ENCODE measurements at places on chromosomes 13 and 19.

GRCh38 chr13:41937388-41937787 is 23.5 kb downstream of the VWA8 start:
- DNase-seq = no peak

DNA sequence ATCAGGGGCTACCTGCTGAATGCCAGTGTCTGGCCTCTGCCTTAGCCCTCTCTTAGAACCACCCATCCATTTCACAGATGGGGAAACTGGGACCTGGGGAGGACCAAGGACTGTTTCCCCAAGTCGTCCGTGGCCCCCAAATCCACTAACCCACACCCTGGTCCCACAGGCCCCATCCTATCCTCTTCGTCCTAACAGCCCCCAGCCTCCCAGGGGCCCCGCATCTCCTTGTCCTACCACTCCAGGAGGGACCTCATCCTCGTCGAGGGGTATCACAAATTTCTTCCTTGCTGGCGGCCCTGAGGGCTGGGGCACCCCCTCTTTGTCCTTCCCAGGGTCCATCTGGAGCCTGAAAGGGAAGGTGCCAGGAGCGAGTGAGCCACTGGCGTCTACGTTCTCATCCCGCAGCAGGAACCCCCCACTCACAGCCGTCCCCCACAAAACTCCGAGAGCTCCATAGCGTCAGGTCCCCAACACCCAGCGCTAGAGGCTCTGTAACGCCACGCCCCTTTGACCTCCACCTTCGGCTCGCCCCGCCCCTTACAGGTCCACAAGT is 606 bp downstream of the ERCC1 start:
- DNase-seq = no peak

GRCh38 chr19:32104153-32104849 is 241.1 kb upstream of the ZNF507 start:
- DNase-seq = no peak

- no peak for DNase-seq
These were observed 12.1 kb downstream of the SERTM1 start for GRCh38 chr13:36685927-36686326.

DNA sequence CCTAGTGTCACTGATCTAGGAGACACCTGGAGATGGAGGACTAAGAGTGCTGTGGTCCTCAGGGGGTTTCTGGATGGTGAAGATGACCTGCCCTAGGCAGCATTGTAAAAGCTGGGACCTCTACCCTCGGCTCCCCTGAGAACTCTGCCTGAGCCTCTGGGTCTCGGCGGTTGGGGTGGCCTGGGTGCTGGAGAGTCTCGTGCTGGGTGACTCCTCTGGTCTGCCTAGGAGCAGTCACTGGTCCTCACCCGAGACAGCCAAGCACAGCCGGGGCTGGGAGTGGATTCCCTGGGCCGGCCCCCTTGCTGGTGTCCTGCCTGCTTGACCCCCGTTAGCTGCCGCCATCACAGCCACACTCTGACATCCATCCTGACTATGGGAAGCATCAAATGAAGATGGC is 6.7 kb downstream of the KCTD15 start:
- DNase-seq = no peak

GRCh38 chr13:45060062-45060461 is 60.2 kb upstream of the GTF2F2 start:
- DNase-seq = no peak

- DNase-seq = no peak
These were observed 7.1 kb downstream of the RBM26 start for GRCh38 chr13:79398915-79399314.

GRCh38 chr19:50268041-50268440 is 61.1 kb downstream of the KCNC3 start:
- DNase-seq = no peak

GRCh38 chr19:17235300-17235970 is 9.4 kb downstream of the OCEL1 start:
- peak; percentile 62 for DNase-seq

- no peak for DNase-seq
These were observed 14.6 kb downstream of the ZNF257 start for GRCh38 chr19:22066886-22067285.

GRCh38 chr19:29745253-29745652 is 30.2 kb upstream of the C19orf12 start:
- no peak for DNase-seq

DNA sequence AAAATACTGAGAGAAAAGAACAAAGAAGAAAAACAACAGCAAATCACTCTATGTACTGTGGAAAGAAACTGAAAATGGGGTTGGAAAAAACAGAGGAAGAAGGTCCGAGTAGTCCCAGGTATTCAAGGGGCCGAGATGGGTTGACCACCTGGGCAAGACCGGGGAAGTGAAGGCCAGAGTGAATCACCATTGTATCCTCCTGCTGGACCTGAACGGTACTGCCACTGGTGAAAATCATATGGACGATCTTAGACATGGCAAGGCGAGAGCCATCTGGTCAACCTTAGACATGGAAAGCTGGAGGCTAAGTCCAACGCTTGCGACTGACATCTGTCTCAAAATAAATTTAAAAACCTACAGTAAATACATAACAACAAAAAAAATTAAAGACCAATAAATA is 44.4 kb upstream of the ZNF91 start:
- DNase-seq = no peak

DNA sequence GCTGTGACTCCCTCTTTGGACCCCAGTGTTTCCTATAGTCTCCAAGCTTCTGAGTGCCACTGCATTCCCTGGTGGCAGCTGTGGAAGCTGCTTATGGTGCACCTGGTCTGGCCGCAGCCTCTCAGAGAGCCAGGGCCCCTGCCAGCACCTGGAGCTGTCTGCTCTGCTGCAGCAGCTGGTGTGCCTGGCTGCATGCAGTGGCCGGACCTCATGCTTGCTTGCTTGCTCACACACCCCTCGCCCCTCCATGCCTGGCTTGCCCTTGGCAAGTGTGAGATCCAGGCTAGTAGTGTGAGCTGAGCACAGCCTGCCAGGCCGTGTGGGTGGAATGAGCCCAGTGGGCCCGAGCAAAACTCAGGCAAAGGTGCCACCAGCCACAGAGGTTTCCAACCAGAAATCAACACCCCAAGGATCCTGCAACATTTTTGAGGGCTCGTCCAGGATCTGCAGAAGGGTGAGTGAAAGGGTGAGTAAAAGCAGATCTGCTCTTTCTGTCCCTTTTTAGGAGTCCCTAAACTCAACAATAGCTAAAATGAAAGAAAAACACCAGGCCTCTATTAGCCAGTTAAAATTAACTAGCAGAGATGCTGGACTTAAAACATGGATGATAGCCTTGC is 7.6 kb upstream of the MLLT1 start:
- no peak for DNase-seq

DNA sequence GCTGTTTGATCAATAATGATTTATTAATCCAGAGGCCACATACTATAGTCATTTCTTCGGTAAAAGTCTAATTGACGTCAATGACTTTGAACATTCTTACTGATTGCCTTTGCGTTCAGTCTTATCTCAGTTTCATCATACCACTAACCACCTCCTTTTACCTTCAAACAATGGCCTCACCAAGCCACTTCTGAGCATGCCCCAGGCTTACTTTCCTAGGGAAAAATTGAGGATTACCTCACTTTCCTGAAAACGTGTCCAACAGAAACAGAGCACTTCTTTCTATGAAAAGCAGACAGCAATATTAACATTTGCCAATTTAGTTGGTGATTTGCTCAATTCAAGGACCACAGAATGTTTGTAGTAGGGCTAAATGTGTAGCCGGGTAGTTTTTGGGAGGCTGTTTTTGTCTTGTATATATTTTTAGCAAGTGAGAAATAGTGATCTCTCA is 157.6 kb downstream of the KLF5 start:
- DNase-seq = no peak

DNA sequence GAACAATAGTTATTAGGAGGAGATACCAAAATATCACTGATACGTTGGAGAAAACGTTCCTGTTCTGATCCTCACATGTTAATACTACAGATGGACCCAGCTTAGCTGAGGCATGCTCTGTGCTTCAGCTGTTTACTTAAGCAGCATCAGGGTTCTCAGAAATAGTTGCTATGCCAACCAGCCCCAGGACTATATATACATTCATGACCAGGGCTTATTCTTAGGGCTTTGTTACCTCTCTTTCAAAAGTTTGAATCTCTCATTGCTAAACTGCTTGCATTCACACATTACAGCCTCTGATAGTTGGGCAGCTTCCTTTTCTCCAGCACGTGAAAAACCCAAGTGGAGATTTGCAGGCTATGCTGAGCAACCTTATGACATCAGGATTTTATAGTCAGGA is 800.4 kb downstream of the DIAPH3 start:
- DNase-seq = no peak

- no peak for DNase-seq
These were observed 44.5 kb downstream of the CAPN12 start for GRCh38 chr19:38699647-38700349.

DNA sequence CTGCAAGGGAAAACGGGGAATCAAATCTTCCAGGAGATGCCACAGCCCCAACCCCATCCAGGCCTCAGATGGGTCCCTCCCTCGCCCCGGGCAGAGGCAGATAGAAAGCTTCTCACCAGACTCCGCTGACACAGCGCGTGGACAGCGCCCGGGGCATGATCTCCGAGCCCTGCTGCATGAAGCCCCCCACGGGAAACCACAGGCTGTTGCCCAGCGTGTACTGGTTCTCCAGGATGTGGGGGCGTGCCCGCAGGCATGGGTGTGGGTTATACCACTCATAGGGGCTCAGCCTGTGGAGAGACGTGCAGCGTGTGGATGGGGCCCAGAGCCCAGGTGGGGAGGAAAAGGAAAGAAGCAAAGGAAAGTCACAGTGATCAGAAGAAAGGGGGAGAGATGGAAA is 27.2 kb upstream of the ATP1A3 start:
- no peak for DNase-seq

DNA sequence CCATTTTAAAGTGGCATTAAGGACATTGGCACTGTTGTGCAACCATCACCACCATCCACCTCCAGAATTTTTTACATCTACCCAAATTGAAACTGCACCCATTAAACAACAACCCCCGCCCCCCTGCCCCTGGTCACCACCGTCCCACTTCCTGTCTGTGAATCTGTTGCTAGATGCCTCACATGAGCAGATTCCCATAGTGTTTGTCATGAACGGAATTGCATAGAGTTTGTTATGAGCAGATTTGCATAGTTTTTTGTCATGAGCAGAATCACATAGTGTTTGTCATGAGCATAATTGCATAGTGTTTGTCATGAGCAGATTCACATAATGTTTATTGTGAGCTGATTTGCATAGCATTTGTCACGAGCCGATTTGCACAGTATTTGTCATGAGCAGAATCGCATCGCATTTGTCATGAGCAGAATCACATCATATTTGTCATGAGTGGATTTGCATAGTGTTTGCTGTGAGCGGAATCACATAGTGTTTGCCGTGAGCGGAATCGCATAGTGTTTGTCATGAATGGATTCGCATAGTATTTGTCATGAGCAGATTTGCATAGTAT is 54.0 kb upstream of the GTF3A start:
- no peak for DNase-seq

DNA sequence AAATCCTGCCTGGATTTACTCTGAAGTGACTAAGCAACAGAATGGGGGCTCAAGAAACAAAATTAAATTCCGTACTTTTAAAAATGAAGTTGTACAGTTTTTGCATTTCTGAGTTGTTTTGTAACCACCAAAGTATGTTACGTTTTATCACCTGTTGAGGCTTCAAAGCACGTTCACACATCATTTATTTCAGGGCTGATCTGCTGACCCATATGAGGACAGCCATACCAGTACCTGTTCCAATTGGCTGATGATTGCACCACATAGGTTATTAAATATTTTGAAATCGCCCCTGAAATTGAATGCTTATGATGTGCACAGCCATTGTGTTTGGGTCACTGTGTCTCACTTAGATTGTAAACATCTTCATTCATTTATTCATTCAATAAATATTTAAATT is 72.0 kb upstream of the FLT1 start:
- no peak for DNase-seq

- DNase-seq = no peak
These were observed 1443.1 kb downstream of the PCDH9 start for GRCh38 chr13:65787082-65787481.

DNA sequence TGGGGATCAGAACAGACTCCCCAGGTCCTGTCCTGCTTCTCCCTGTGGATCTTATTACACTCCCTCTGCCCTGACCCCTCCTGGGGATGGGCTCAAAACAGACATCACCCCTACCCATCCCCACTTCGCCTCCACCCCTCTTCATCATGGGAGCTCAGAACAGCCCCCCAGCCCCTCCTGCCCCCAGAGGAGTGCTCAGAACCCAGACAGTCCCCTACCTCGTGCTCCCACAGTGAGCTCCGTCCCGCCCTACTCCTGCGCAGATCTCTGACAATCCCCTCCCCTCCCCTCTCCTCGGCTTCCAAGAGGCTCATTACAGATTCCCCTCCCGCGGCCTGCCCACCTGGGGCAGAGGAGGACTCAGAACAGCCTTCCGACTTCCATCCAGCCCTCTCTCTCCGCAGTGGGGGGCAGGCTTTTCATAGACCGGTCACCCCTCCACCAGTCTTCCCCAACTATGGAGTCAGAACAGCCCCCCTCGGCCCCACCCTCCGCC is 6.1 kb downstream of the NXNL1 start:
- no peak for DNase-seq

DNA sequence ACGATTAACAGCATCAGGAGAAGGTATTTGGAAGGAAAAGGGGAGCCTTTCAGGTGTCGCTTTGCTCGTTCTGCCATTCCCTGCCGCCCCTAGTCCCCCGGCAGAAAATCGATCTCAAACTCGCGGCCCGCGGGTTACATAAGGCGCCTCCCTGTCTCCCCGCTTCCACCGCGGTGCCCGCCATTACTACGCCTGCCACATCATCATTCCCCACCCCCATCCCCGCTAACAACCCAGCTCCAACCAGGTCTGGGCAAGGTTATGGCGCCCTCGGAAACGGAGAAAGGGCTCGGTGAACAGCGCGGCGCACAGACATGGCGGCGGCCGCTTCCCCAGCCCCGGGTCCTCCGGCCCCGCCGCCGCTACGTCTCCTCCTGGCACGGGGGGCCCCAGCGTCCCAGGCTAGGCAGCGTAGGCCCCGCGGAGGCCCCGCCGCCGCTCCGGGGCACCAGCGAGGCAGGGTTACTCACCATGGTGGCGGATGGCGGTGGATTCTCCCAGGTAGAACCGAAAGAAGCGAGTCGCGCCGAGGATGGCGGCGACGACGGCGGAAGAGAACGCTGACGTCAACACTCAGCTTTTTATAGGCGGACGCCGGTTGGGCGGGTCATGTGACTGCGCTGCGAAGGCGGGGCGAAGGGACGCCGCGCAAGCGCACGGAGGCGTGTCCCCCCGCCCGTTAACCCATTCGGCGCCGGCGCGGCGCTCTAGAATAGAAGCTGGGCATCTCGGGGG is at the start of gene EEF2:
EEF2 (minus strand) TSS at position 556 of the 735 bp plus-strand sequence; CDS start at position 473, 83 bp downstream.
- DNase-seq = peak; percentile 89
